ENCODE measurements at places on chromosomes 16 and 17.

- no peak for DNase-seq
These were observed 942.1 kb downstream of the KCNJ2 start for GRCh38 chr17:71111460-71111859.

- no peak for DNase-seq
These were observed 19.3 kb downstream of the SHMT1 start for GRCh38 chr17:18344021-18344420.

DNA sequence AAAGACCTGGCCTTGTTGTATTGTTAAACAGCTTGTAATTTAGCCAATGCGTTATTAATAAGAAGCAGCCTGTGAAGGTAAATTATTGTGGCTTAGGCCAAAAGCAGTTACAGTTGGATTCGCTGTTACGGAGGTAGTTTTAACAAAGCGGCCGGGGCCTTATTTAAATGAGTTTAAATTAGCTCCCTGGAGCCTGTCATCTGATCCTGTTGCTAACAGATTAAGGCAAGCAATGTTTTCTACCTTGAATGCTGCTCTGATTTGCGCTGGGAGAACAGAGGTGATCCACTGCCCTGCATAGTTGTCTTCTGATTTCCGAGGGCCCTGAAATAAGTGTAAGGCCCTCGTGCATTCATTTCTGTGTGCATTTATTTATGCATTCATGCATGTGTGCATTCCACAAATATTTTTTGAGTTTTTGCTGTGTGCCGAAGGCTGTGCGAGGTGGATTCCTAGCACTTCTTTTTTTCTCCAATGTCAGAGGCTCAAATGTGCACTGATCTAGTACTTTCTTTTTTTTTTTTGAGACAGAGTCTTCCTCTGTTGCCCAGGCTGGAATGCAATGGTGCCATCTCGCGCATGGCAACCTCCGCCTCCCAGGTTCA, 10.9 kb downstream of the SEC14L5 start:
- no peak for DNase-seq

GRCh38 chr17:44879376-44879775, 19.9 kb downstream of the EFTUD2 start:
- no peak for DNase-seq

DNA sequence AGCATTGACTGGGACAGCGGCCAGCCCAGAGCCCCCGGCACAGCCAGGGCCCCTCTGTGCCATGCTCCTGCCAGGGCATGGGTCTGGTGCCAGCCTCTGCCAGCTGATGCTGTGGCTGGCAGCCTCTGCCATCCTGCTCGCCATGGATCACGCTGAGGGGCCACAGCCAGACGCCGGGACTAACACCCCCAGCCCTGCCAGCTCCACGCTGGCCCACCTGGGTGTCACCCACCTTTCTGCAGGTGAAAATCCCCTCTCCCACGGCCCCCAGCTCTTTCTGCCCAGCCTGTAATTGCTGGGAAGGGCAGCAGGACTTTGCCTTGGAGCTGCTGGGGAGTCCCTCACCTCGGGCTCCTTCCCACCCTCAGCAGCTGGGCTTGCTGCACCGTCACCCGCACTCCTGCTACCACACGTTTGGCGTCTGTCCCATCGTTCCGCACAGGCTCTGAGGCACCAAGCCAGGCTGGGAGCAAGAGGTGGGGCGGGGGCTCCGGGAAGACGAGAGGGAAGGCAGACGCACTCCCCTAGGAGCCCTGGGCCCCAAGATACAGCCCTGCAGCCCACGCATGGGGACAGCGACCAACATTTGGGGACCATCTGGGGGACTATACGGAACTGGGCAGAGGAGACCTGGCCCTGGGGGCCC, 42.0 kb upstream of the ACSF3 start:
- no peak for DNase-seq

DNA sequence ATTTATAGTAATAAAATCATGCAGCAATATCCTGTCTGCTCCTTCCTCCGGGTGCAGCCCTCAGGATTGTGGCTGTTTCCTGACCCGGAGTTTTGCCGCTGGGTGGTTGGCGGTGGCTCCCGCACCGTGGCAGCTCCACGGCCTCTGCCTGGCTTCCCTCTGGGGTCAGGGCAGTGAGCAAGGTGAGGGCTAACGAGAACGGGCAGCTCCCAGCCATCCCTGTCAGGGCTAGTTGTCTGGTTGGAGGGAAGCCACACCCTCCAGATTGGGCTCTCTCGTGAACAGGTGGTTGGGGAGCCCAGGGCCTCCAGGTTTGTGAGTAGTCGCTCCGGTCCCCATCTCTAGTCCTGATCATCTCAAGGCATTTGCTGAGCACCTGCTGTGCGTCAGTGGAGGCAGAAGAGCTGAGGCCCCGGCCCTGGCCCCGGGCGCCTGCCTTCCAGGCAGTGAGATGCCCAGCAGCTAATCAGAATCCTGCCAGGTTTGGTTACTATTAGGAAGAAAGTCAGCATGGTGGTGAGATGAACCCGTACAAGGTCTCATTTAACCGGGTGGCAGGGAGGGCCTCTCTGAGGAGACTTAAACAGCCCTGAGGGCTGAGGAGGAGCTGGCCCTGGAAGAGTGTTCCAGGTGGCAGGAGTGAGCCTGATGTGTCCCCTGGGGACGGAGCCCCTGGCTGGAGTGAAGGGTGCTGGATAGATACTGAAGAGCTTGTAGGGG, 2.3 kb upstream of the NUDT16L1 start:
- no peak for DNase-seq

Data from stimulated activated CD4-positive, alpha-beta T cell treated with anti-CD3 and anti-CD28 coated beads, Interleukin-2, amount 100 ng/mL, for 48 hours (primary cell).